ENCODE measurements at places on chromosomes 3 and 15.

- DNase-seq = no peak
These were observed 220.2 kb upstream of the CD96 start for GRCh38 chr3:111321786-111322185.

DNA sequence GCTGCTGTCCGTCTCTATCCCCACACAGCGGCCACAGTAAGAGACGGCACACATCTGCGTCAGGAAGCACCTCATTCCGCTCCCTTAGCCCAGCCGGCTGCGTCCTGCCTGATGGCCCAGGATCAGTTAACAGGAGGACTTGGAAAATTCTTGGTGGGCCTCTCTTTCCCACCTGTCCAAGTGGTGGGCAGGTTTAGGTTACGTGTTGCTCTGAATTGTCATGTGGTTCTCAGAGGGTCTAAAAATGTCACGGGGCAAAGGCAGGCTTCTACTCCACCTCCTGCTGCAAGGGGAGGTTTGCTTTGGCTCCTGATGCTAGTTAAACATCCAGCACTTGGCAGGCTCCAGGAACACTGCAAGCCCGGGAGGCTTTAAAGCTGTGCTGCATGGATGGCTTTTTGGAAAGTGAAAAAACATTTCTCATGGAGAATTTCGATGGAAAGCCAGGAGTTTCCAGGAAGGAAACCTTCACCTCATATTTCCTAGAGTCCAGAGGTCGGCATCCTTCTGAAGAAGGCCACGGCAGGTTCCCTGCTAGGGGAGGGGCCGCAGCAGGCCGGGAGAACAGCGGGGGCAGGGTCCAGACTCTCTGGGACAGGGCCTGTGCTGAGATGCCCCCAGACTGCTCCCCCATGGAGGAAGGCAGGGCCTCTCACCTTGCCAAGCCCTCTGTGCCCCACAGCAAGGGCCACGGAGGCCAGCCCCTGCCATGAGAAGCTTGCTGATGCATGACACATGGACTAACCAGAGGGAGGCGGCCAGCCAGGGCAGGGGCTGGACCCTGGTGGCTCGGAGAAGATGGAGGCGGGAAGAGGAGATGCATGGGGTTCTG lies 10.8 kb downstream of the CTSH start:
- no peak for DNase-seq

DNA sequence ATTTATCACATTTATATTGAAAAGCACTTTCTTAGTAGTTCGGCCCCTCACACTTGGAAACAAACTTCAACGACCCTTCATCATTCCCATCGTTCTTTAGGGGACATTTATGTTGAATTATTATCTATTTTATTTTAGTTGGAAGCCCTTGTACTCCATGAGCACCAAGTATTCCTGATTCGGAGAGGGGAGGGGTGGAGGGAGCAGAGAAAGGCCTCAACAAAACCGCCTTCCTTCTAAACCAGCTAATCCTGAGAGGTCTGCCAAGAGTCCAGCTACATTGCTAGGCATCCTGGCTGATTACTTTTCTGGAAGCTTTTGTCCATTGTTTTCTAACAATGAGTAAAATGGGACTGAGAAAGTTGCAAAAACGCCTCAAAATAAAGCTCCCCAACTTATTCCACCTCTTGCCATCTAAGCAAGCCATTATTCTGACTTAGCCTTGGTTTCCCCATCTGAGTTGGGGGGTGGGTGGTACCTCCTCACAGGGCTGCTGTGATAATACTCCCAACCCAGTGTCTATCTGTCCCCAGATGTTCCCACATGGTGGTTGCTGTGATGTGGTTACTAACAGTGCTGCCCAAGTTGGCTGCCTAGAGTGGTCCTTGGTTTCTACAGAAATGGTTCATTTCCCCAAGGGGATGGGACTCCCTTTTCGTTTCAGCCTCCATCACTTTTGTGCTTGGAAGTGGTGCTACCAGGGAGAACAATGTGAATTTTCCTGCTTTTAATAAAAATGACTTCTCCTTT lies 1.2 kb upstream of the TMEM158 start:
- DNase-seq = no peak

- no peak for DNase-seq
These were observed 492.6 kb upstream of the TBL1XR1 start for GRCh38 chr3:177689869-177690268.

GRCh38 chr15:35974052-35974451 lies 428.1 kb upstream of the DPH6 start:
- no peak for DNase-seq

Data from T-helper 17 cell (primary cell).